ENCODE measurements at places on chromosomes 13 and 19.

DNA sequence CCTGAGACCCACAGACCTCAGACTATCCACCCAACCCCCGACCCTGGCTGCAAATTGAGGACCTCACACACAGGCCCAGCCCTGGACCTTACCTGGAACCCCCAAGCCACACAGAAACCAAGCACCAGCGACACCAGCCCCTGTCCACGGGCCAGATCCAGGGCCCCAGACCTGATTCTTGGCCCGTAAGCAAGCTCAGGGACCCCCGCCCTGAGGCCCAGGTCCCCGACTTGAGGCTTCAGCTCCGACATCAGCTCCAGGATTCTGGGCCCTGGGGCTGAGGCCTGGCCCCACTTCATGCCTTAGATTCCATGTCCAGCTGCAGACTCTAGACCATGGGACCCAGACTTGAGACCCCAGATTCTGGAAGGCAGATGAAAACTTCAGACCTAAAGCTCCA is 6.3 kb downstream of the TTYH1 start:
- DNase-seq: no peak
- H3K27ac ChIP-seq: no peak overlapping the region
- peaks cover 37% of the 10 kb centered on the region for H3K27me3 ChIP-seq

- no peak overlapping the region for H3K27ac ChIP-seq
- H3K36me3 ChIP-seq: no peaks in the 10 kb centered on the region
- no peak overlapping the region for H3K4me3 ChIP-seq
- H3K4me1 ChIP-seq: peaks cover 36% of the 10 kb centered on the region
- DNase-seq: no peak
Measured at GRCh38 chr13:67227131-67227983, 2.8 kb downstream of the PCDH9 start.

DNA sequence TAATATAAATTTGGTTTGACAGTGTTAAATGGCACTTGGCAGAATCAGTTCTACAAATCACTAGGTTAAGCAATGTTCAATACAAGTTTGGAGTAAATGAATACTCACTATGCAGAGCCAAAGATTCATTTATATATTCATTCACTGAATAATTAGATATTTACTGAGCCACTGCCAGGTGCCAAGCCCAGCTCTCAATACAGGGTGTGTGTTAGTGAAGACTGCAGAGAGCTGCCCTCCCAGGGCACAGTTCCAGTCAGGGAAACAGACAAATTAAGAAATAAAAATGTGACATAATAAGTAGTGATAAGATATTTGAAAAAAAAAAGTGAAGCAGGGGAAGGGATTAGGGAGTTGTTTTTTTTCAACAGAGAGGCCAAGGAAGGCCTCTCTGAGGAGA is 411.7 kb downstream of the KCNRG start:
- H3K27ac ChIP-seq: no peak overlapping the region
- H3K36me3 ChIP-seq: no peaks in the 10 kb centered on the region
- peaks cover 3% of the 10 kb centered on the region for H3K4me1 ChIP-seq
- no peak overlapping the region for H3K4me3 ChIP-seq

GRCh38 chr13:102089177-102089576 is 312.7 kb downstream of the FGF14 start:
- no peaks in the 10 kb centered on the region for H3K4me1 ChIP-seq
- H3K36me3 ChIP-seq: no peaks in the 10 kb centered on the region
- H3K27me3 ChIP-seq: peaks cover 1% of the 10 kb centered on the region
- H3K27ac ChIP-seq: no peak overlapping the region
- no peak overlapping the region for H3K4me3 ChIP-seq

- no peak overlapping the region for H3K27ac ChIP-seq
- peaks cover 6% of the 10 kb centered on the region for H3K36me3 ChIP-seq
- H3K27me3 ChIP-seq: no peaks in the 10 kb centered on the region
- DNase-seq: peak; percentile 23
- no peak overlapping the region for H3K4me3 ChIP-seq
- peaks cover 3% of the 10 kb centered on the region for H3K4me1 ChIP-seq
Measured at GRCh38 chr19:52343548-52343947, 7.5 kb downstream of the ZNF610 start.

DNA sequence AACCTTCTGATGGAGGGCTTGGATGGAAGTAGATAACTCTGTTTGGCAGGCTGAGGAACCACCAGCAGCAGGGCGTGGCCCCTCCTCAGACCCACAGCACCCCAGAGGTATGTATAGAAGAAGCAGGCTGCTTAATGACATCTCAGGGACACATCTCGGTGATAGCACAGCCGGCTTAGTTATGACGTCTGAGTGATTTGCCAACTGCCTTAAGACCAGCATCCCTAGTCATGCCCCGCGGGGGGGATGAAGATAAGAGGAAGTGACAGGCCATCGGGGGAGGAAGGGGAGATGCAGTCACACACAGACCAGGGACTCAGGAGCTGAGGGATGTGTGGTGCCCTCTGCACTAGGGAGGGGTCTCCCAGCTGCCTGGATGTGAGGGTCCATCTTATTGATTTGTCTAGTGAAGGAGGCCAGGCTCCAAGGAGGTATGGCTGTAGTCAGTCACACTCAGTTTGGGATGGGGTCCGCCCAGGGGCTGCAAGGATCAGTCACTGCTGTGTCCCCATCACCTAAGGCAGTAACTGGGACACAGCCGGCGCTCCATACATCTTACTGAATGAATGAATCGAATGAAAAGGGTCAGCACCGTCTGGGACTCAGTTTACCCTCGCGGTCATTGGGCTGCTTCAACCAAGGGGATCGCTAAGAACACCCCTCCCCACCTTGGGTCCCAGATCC is 19.2 kb upstream of the ERCC1 start:
- peak overlapping the region; percentile 62 for H3K4me3 ChIP-seq
- H3K27me3 ChIP-seq: no peaks in the 10 kb centered on the region
- no peaks in the 10 kb centered on the region for H3K36me3 ChIP-seq
- H3K27ac ChIP-seq: peak overlapping the region; percentile 90

DNA sequence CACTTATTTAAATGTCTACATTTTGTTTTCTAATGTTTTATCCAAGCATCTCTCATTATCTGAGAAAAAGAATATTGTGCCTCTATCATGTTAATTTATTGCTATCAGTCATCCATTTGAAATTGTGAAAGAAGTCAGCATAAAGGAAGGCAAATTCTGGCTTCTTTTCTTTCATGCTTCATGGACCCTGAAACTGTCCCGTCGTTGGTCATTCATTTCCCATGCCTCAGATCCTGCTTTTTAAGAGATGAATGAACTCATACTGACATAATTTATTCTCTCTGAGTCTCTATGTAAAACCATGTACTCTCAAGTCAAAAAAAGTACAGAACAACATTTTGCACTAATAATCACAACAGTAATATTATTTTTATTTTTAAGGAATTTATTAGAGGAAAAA is 2512.0 kb downstream of the PCDH9 start:
- H3K4me1 ChIP-seq: no peaks in the 10 kb centered on the region
- no peaks in the 10 kb centered on the region for H3K36me3 ChIP-seq
- H3K27ac ChIP-seq: no peak overlapping the region
- no peak overlapping the region for H3K4me3 ChIP-seq
- no peaks in the 10 kb centered on the region for H3K27me3 ChIP-seq
- DNase-seq: no peak

GRCh38 chr13:106099765-106100164 is 435.7 kb downstream of the EFNB2 start:
- H3K4me1 ChIP-seq: no peaks in the 10 kb centered on the region
- peaks cover 3% of the 10 kb centered on the region for H3K27me3 ChIP-seq
- DNase-seq: no peak

DNA sequence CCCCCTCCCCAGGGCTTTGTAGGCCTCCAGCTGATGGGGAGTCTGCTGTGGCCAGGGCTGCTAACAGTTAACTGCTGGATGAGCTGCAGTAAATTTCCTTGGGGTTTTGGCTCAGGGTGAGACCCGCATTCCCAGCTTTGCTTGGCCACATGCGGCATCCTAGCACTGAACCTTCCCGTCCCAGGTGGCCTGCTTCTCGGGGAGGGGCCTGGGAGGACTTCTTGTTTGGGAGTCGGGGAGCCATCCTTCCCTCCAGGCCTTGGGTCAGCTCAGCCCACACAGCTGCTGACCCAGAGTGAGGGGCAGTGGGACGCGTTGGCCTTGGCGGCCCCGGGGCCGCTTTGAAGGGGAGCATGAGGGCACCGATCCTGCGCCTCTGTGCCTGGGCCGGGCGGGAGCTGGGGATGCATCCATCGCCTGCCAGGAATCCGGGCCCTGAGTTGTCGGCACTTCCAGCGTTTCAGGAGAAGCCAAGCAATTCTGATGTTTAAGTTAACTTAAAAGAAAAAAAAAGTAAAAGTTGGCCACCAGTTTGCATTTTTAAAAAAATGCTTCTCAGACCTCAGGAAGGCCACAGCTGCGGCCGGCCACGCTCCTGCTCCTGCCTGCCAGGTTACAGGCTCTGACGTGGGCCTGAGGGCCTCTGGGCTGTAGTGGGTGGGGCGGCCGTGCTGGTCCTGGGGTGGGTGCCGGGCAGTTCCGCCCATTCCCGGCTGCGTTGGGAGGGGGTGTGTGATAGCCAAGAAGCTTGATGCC is 27.7 kb downstream of the CRTC1 start:
- H3K27ac ChIP-seq: no peak overlapping the region
- no peak overlapping the region for H3K4me3 ChIP-seq
- DNase-seq: no peak
- H3K27me3 ChIP-seq: no peaks in the 10 kb centered on the region
- H3K4me1 ChIP-seq: peaks cover 59% of the 10 kb centered on the region
